ENCODE measurements at places on chromosomes 3 and 15.
A peak's percentile ranks its signal among the peaks of the same experiment; 100 is the strongest.

DNA sequence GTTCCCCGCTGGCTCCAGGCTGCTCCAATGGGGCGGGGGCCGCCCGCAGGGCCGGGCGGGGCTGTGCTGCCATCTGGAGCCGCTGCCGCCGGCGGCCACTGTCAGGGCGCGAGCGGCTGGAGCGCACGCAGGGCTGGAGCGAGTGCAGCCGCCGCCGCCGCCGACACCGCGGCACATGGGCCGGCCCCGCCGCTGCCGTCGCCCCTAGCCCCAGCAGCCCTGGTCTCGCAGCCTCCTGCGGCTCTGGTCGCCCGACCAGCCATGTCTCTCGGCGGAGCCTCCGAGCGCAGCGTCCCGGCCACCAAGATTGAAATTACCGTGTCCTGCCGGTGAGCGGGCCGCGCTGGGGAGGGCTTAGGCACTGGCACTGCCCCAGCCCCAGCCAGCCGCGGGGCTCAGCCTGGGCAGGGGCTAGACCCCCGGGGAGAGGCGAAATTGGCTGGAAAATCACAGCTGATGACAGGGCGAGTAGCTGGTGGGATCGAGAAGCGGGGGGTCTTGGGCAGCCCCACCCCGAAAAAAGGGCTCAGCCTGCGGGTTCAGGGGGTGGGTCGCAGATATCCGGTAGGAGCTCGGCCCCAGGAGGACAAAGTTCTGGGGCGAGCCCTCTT is at the start of gene CPNE9:
Gene CPNE9 (plus strand): TSS at position 98 of the 611 bp plus-strand sequence. CDS start 164 bp downstream, at position 262.
- no peak for DNase-seq

DNA sequence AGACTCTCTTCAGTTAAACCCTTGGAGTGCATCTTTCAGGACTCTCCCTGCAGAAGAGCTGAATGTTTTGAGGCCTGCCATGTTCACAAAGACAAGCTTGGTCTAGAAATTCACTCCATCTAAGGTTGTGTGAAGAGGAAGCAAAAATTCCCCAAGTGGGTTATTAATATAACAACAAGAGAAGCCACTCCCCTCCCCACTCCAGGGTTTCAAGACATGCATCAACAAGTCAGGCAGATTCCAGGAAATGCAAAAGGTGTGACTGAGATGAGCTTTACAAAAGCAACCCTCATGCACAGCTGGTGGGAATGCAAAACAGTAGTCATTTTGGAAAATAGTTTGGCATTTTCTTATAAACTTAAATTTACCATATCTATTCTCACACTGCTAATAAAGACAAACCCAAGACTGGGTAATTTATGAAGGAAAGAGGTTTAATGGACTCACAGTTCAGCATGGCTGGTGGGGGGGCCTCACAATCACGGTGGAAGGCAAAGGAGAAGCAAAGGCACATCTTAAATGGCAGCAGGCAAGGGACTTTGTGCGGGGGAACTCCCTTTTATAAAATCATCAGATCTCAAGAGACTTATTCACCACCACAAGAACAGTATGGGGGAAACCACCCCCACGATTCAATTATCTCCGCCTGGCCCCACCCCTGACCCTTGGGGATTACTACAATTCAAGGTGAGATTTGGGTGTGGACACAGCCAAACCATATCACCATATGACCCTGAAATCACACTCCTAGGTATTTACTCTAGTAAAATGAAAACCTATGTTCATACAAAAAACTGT is 31.3 kb downstream of the TARS3 start:
- DNase-seq, result no peak

DNA sequence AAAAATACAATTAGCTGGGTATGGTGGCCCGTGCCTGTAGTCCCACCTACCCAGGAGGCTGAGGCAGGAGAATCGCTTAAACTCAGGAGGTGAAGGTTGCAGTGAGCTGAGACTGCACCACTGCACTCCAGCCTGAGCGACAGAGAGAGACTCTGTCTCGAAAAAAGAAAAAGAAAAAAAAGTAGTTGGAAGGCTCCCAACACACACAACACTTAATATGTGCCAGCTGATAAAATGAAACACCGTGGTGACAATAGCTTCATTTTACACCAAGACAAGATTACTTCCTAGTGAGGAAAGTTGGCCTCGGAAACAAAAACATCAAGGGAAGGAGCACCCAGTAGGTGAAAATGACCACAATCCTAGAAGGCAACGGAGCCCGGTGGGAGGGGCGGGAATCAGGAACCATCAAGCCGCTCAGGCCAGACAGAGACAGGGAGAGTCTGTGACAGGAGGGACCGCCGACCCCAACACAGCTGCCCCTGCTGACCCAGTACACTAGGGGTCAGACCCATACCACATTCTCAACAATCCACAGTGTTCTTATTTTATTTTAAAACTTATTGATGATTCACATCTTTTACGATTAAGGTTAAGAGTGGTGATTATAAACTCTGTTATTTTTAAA is 54.5 kb upstream of the OCA2 start:
- no peak for DNase-seq

- peak; percentile 7 for DNase-seq
Observed at GRCh38 chr3:57729334-57730045, 26.6 kb upstream of the SLMAP start.

DNA sequence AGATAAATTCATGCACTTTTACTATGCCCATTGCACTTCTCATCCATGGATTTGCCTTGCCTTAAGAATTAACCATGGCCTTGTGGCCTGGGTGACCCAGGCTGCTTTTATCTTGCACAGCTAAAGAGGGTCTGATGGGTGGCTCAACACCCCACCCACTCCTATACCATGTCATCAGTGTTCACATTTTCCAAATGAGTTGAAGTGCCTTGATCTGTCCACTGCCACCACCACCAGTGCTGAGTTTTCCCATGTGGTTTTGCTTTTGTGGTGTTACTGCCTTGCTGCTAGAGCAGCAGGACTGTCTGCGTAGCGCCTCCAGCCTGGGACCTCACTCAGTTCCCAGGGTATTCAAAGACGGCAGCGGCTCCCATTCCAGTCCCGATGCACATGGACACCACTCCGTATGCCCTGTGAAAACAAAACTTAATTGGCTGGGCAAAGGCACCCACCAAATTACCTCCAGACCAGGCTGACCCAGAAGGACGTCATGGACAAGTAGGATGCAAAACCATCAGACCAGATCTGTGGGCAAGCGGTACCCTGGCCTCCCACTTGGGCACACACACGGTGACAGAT is 14.1 kb downstream of the ACAA1 start:
- no peak for DNase-seq

GRCh38 chr3:164940745-164941144 is 137.6 kb downstream of the SI start:
- DNase-seq, result no peak

DNA sequence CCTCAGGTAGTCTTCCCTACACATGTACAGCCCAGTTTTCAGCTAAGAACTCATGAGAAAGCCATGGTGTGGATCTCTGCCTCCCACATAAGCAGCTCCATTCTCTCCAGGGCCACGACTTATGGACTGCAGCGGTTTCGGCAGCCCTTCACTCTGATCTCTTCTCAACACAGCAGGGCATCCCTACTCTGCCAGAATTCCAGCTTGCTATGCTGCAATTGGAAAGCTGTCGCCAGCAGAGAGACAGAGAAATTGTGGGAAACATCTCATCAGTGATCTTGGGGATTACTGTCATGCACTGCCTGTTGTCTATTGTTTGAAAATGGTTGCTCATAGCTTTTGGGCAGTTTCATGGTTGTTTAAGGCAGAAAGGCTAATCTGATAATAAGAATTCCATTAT is 11.9 kb upstream of the BLM start:
- DNase-seq, result no peak

- peak; percentile 22 for DNase-seq
Observed at GRCh38 chr3:7489417-7489816, 628.5 kb downstream of the GRM7 start.

GRCh38 chr15:44101944-44102343 is 93.1 kb downstream of the FRMD5 start:
- peak; percentile 66 for DNase-seq

GRCh38 chr15:78873793-78874765 is 1.4 kb downstream of the MORF4L1 start:
- DNase-seq, result peak; percentile 24

DNA sequence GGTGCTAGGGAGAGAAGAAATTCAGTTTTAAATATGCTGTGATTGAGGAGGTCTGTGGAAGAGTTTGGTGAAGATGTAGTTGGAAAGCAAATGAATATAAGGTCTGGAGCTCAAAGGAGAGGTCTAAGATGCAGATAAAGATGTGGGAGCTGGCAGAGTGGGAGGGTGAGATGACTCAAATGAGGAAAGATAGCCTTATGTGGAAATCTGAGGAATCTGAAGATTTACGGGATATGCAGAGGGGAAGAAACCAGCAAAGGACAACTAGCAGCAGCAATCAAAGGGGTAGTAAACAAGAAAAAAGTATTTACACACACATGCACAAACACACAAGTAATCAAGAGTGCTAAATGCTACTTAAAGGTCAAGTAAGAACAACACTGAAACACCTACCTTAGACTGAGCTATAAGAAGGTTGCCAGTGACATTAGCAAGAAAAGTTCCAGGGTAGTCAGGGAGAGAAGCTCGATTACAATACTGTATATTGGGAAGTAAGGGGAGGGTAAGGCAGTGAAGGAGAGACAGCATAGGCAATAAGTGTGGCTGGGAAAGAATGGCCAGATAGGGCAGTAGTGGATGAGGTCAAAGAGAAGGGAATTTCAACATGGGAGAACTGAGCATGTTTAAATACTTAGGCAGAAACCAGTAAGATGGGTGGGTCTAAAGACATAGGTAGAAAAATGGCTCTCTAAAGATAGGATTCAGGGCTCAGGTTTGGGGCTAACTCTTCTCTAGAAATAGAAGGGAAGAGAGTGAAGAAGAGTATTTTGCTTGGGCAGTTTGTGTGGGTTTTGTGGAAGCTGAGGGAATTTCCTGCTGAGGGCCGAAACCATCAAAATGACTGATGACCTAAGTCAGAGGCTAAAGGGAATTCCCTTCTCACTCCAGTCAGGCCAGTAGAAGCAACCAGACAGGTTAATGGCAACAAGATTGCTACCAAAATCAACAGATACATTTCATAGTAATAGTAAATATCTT is 8.9 kb downstream of the CMTM6 start:
- DNase-seq, result peak; percentile 49

- DNase-seq, result no peak
Observed at GRCh38 chr15:76222159-76222558, 89.1 kb downstream of the ETFA start.

GRCh38 chr15:62119227-62119864 is 45.7 kb downstream of the C2CD4B start:
- peak; percentile 98 for DNase-seq

DNA sequence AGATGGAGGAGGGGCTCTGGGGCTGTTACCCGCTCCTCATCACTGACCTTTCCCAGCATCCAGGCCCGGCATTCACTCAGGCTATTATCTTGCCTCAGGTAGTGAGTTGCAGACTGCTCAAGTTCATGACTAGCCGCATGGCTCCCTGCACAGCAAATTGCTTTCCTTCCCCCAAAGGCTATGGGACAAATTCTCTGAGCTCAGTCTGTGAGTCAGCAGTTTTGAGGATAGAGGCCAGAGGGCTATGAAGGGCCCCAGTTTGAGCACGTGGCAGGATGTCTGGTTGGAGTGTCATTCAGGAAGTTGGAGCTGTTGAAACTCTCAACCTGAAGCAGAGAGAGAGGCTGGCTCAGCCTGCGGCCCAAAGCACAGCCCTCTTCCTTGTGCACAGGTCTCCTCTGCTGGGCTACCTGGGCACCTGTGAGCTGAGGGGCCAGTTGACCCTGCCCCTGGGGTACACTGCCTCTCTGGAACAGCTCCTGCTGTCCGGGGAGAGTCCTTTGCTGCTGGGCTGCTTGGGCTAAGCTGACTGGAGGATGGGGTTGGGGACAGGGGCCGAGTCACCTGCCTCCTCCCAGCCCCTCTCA is 7.9 kb downstream of the FAH start:
- peak; percentile 96 for DNase-seq

DNA sequence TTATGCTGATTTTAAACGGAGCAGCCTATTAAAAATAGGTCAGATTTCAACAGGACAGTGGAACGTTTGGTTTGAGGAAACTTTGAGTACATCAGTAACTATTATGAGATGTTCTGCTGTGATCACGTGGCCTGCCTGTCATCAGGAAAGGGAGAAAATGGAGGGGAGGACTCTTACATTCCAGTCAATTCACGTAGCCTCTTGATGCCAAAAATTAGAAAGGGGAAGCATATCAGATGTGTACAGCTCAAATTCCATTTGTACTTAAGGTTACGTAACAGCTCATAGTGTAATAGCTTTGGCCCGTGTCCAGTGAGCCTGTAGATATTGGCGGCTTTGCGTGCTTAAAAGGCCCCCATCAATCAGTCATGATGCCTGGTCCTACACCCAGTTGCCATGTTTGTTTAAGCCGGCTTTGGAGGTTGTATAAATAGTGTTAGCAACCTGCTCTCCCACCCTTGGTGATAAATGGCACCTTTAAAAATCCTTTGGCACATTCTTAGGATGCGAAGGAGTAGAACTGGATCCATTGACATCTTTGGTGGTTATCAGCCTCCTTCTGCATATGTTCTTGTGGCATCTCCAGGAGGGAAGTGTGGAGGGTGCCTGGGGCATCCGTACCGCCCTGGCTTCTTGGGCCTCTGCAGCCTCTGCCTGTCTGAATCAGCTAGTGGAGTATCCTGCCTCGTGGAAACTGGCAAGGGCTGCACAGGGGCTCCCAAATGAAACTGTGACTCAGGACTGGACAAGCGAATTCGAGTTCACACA is 163.9 kb downstream of the THSD4 start:
- DNase-seq, result peak; percentile 98

GRCh38 chr15:99413955-99414754 is 151.6 kb upstream of the MEF2A start:
- DNase-seq, result no peak

- no peak for DNase-seq
Observed at GRCh38 chr3:9100513-9100894, 137.2 kb upstream of the RAD18 start.

- peak; percentile 61 for DNase-seq
Observed at GRCh38 chr3:72494626-72495025, 353.6 kb downstream of the SHQ1 start.

DNA sequence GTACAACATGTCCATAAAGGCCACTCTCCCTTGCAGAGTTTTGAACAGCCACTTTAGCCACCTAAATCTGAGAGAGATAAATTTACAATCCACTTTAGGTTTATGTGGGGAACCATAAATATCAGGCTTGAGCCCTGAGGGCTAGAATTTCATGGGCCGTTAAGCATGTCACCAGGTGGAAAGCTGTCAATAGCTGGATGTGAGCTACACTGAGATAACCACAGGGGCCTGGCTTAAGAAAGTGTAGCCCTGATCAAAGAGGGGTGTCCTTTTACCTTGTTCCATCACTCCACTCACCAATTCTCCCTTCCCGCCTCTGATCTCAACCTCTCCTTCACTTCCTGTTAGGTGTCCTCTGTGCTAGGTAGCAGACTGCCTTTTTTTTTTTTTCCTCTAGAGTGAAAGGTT is 172.8 kb upstream of the ICE2 start:
- no peak for DNase-seq

Measured in fibroblast of pulmonary artery (primary cell).